ENCODE measurements at places on chromosomes 4 and X.

DNA sequence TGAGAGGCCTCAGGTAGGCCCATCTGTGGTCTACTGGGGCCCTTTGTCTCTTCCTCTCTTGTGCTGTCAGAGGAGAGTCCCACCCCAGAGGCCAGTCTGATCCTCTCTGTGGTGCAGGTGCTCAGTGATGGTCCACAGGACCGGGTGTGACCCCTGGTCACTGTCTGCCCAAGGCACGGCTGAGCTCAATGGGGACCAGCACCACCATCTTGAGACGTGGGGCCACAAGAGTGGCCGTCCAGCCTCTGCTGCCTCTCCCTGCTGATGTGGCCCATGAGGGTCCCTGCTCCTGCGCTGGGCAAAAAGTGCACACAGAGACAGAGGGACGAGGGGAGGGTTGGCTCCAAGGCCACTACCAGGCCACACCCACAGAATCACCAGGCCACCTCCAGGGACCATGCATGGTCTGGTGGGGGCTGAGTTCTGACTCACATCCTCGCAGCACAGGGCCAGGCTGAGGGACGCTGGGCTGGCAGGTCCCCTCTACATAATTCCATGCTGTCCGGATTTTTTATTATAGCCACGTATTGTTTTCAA, 88.3 kb downstream of the FAM53A start:
- no peak for DNase-seq

DNA sequence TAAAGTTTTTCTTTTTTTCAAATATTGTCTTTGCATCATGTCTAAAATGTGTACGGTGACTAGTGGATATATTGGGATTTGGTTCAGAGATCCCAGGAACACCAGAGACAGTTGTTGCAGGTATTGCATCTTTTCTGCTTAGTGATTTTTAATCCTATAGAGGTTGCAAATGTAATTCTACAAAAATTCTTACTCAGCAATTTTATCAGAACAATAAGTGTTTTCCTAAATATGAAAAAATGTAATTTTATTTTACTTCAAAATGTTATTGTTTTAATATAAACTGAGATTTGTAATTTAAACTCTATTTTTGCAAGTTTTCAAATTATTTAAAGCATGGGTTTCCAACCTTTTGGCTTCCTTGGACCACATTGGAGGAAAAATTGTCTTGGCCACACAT, 8.2 kb downstream of the ZNF718 start:
- DNase-seq: no peak

DNA sequence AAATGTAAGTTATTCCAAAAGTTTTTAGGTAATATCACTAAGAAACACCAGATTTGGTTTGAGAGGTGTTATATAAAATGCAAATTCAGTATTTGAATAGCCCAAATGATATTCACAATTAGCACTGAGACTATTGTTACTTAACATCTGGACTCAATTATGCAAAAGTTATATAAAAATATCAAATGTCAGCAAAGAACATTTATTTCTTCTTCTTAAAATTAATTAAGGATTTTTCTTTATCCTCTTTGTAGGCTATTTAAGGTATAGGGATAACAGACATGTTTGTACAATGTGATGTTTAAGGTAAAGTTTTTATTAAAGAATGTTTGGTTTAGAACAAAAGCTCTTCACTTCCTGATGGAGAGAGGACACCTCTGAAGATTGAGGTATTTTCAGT, 63.3 kb upstream of the GK2 start:
- no peak for DNase-seq

- DNase-seq: no peak
Measured at GRCh38 chrX:100829730-100830129, 9.5 kb downstream of the CSTF2 start.

GRCh38 chrX:22746081-22746480, 253.7 kb upstream of the DDX53 start:
- DNase-seq: no peak

Measured in stimulated activated CD8-positive, alpha-beta memory T cell treated with anti-CD3 and anti-CD28 coated beads, Interleukin-15, amount 100 ng/mL, for 48 hours (primary cell).